Breast epithelium (tissue), 4 donors: ENCODE measurements at places on chromosomes 2 and 18.
A peak's percentile ranks its signal among the peaks of the same experiment; 100 is the strongest.

DNA sequence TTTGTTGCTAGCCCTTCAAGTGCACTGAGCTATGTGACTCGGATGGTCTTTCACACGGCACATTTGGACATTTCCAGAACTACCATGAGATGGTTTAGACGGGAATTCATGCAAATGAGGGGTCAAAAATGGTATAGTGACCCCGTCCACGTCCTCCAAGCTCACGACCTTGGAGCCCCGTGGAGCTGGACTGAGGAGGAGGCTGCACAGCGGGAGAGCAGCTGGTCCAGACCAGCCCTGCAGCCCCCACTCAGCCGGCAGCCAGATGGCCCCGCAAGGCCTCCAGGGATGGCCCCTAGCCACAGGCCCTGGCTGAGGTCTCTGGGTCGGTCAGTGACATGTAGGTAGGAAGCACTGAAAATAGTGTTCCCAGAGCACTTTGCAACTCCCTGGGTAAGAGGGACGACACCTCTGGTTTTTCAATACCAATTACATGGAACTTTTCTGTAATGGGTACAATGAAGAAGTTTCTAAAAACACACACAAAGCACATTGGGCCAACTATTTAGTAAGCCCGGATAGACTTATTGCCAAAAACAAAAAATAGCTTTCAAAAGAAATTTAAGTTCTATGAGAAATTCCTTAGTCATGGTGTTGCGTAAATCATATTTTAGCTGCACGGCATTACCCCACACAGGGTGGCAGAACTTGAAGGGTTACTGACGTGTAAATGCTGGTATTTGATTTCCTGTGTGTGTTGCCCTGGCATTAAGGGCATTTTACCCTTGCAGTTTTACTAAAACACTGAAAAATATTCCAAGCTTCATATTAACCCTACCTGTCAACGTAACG is 88.8 kb downstream of the EPAS1 start:
- DNase-seq, result no peak

- DNase-seq, result no peak
Measured at GRCh38 chr18:60027397-60027796, 127.6 kb downstream of the PMAIP1 start.

- no peak for DNase-seq
Measured at GRCh38 chr18:75110846-75111415, 98.0 kb downstream of the PTGR3 start.

DNA sequence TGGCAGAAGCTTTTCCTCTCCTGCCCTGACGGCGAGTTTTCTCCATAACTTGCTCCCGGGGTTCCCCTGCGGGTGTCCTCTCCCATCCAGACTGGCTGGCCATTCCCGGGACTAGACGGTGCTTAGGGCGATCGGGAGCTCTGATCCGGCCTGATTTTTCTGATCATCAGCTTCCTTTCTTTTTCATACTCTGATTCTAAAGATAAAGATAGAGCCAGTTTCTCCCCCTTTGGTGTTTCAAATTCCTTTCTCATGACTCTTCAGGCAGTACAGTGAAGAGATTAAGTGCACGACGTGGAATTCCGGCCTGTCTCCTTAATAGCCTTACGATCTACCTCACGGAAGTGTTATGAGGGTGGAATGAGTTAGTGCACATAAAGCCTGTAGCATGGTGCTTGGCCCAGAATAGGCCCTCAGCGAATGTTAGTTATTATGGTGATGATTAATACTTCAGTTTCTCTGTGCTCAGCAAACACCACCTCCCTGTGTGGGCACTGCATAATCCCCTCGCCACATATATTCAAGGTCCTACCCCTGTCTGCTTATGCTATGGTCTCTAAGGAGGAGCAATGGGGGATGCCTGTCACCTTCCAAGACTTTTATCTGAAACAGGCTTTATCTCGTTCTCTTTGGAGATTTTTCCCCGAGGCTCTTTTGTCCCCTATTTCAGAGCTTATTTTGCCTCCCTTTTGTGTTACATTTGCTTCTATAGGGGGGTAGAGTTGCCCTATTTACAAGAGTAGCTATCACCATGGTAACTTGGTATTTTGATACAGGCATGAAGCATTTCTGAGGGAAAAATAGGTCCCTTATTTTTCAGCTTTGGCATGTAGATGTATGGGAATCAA is 254.8 kb downstream of the CDH2 start:
- no peak for DNase-seq

- DNase-seq, result no peak
Measured at GRCh38 chr18:36366994-36367839, 69.7 kb downstream of the FHOD3 start.

- DNase-seq, result no peak
Measured at GRCh38 chr18:43916984-43917383, 639.7 kb upstream of the SYT4 start.

DNA sequence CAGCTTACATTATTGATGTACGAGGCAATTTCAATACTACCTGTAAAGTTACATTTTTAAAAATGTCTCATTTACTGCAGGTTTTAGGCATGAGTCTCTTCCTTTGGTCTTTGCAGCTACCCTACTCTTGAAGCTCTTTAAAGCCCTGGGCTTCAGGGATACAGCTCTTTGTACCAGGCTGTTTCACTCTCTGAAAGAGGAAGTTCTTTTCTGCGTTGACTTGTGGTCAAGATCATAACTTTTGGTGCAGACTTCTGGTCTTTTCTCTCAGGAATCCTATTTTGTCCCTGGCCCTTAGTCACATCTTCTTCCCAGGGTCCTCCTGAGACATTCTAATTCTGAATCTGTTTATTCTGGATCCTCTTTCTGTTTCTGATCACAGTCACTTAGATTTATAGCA is 16.6 kb upstream of the HRH4 start:
- DNase-seq, result no peak

DNA sequence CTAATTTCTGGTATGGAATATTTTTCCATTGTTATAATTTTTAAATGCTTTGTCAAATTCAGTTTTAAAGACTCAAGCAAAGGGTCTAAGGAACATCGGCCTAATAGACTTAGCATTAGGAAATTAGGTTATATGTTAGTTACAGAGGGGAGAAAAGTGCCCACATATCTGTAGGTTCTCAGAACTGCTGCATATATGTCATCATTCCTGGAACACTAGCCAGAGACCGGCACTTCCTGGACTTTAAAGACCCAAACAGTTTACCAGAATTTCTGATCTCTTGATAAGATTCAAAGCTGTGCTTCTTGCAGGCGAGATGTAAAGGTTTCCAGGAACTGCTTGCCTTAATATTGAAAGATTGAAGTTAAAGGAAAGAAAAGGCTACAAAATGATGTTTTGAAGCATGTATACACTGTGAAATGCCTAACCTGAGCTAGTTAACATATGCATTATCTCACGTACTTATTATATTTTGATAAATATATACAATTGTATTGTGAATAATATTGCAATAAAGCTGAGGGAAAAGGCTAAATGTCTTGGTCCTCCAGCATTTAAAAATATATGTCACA is 993.6 kb downstream of the LRP1B start:
- no peak for DNase-seq

DNA sequence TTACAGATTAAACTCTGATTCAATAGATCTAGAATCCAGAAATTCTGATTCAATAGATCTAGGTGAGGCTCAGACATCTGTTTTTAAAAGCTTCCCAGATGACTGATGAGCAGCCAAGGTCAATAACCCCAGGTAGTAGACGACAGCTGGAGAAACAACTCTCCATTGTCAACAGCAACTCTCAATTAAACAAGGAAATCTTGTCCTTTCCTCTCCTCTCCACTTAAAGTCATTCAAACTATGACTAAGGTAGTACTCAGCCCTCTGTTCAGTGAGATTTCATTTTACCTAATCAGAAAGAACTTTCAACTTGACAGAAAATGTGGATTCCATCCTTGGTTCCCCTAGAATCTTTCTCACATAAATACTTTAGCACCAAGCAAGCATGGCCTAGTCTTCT is 94.6 kb upstream of the SCG2 start:
- DNase-seq, result no peak

- no peak for DNase-seq
Measured at GRCh38 chr2:55556809-55557208, 37.3 kb downstream of the CFAP36 start.

DNA sequence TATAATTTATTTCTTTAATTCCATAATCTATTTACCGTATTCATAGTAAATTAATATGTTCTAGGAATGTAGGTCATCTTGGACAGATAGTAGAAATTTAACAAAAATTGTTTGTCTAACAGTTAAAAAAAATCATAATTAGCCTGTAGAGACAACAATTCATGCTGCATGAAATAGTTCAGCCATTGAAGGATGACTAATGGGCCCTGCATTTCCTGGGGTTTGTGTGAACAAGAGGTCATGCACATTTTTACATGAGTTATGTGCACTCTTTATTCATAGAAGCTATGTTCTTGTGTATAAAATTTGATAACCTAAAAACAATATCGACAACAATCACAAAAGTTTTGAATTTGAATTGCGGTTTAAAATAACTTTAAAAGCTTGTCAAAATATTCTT is 1663.6 kb downstream of the SUCLG1 start:
- DNase-seq, result no peak

- no peak for DNase-seq
Measured at GRCh38 chr2:104375206-104375605, 478.7 kb upstream of the POU3F3 start.

DNA sequence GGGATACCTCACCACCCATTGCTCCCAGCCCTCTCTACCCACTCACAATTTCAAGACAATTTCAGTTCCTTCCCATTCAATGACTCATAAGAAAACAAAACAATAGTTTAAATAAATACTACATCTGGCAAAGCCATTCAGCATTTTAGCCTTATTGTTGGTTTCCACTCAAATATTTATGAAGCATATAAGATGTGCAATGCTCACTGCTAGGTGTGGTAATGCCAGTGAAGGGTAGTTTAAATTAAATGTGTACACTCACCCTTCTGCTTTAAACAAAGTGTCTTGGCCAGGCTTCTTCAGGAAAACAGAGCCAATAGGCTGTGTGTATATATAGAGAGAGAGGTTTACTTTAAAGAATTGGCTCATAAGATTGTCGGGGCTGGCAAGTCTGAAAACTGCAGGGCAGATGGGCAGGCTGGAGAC is 37.0 kb downstream of the INO80C start:
- no peak for DNase-seq

DNA sequence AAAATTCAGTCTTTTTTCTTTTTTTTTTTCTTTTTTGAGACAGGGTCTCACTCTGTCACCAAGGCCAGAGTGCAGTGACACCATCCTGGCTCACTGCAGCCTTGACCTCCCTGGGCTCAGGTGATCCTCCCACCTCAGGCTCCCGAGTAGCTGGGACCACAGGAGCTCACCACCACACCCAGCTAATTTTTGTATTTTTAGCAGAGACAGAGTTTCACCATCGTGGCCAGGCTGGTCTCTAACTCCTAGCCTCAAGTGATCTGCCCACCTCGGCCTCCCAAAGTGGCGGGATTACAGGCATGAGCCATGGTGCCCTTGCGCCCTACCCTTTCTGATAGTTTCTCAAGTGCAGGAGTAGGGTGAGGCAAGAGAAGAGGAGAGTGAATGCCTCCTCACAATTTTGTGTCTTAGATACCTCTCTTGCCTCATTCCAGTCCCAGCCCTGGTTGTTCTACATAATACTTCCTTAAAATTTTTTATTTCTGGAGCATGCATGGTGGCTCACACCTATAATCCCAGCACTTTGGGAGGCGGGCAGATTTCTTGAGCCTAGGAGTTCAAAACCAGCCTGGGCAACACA is 68.2 kb upstream of the CAB39 start:
- no peak for DNase-seq

DNA sequence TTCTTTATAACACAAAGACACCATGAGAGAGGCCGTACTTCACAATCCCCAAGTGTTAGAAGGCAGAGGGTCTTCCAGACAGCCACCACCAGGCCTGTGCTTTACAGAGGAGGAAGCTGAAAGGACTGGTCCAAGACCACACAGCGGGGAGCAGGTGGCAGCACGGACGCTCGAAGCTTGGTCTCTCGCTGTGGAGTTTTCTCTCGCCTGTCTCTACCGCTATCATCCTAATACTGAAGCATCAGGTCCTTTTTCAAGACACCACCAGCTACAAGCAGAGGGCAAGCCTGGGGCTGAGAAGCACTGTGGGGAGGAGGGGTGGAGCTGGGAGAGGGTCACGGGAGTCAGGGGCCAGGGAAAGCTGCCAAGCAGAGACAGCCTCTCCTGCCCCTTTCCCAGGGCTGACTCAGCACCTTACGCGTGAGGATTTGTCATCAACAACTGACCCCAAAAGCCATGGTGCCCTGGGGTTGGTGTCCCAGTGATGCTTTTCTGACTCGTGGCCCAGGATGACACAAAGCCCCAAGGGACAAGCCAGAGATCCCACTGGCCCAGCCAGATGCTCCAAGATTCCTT is 31.9 kb upstream of the FOSL2 start:
- no peak for DNase-seq

GRCh38 chr18:59509481-59510442 is 150.7 kb upstream of the LMAN1 start:
- DNase-seq, result no peak

GRCh38 chr2:229346816-229347540 is 75.9 kb upstream of the PID1 start:
- no peak for DNase-seq

- peak; percentile 24 for DNase-seq
Measured at GRCh38 chr18:79926715-79927606, 24.5 kb downstream of the SLC66A2 start.

GRCh38 chr2:134079373-134079772 is 174.5 kb upstream of the MGAT5 start:
- DNase-seq, result no peak

DNA sequence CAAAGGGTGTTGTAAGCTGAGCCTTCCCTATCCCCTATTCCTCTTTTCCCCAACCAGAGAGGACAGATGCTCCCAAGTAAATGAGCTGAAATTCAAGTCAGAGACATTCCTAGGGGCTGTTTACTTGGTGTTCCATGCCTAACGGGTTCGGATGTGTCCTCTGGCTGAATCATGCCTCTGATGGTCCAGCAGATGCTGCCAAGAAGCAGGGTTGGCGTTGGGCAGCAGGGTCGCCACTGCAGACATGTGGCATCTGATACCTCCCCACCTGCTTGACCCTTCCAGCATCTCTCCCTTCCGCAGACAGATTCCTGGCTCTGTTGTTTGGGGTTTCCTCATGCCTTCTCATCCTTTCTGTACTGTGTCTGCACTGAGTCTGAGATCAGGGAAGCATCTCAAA is 108.3 kb downstream of the HNRNPLL start:
- no peak for DNase-seq

DNA sequence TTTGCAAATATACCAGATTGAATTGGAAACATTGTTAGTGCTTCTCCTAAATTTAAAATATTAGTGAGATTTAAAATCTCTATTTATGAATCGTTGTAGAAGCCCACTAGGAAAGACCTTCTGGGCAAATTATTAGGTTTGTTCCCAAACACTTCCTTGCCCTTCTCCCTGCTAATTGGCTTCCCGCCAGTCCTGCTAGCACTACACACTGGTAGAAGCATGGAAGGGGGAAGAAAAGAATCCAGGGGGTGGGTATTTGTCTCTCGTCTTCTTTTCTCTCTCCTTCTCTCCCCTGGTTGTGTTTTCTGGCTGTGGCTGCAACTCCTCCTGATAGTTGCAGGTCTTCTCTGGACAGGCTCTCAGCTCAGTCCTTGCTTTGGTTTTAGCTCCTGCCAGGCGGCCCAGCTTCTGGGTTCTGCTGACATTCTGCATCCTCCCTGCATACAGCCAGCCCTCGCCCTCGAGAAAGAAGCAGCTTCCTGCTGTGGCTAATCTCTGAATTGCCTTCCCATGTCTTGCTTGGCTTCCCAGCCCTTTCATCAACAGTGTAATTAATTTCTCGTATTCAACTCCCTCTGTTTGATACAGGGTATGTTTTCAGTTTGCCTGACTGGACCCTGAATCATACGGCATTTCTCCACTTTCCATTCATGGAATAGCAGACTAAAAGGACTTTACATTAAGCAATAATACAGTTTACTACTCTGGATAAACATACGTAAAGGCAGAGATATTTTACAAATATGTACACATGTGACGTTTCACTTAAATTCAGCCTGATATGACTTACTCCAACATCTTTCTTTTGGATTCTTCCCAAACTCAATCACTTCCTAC is 6.9 kb upstream of the PARD3B start:
- no peak for DNase-seq
